RPMI7951 (cell line): ENCODE measurements at places on chromosomes 7 and 10.

DNA sequence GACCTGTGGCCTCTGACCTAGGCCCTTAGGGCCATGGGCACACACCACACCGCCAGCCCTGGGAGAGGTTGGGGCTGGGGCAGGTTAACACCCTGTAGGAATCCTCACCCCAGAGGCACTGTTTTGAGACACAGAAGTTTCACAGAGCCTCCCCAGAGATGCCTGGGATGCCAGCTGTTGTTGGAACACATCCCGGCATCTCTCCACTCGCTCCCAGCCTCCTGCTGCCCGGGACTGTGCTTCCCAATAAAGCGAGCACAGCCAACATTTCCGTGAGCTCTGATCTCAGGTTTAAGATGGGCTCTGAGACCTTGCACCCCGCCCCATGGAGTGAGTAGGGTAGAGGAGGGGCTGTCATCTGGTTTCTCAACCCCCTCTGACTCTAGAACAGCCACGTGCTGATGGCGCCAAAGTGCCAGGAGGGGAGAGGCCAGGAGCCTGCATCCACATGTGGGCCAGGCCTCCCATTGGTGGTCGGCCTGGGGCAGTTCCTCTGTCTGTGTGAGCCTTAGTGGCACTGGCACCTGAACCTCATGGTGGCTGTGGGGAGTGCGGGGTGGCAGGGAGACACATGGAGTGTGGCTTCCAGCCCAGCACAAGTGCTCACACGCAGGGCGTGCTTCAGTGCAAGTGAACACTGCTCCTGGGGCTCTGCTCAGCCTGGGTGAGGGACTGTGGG is 54.7 kb downstream of the RASGEF1A start:
- no peak for DNase-seq

DNA sequence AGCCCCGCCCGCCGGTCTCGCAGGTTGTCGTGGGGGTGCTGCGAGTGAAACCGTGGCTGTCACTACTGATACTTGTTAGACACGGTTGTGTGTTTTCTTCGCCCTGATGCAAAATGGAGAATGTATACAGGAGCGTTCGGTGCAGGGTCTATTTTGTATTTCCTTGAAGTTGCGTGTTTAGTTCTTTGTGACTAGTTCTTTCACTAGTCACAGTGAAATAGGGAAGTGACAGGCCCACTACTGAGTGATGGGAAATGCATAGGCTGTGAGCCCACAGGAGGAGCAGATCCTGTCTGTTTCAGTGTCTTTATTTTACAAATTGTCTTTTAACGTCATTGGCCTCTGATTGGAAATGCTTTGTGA is 675 bp downstream of the ABRAXAS2 start:
- DNase-seq, result no peak

- no peak for DNase-seq
Measured at GRCh38 chr7:149307775-149308501, 45.9 kb downstream of the ZNF783 start.

DNA sequence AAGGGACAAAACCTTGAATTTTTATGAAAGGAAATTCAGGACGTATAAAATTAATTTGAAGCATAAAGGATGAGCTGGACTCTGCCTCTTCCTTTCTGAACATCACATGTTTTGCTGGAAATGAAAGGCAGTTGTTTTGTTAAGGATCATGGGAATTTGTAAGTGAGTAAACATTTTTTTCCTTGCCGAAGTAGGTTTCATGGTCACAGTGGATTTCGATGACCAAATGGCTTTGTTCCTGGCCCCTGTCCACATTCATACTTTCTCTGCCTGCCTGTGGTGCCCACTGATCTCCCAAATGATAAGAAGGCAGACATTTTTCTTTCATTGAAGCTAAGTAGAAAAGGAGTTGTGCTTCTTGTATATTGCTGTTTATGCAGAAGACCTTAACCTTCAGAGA is 104.2 kb downstream of the ARID5B start:
- DNase-seq, result peak; percentile 49

GRCh38 chr10:34647875-34648865 is 166.9 kb downstream of the PARD3 start:
- DNase-seq, result no peak

- DNase-seq, result peak; percentile 95
Measured at GRCh38 chr10:45672181-45673073, at the start of gene ZFAND4. ZFAND4 (minus strand) TSS chr10:45672772; CDS start chr10:45663725, 9,047 bp downstream.

- DNase-seq, result peak; percentile 54
Measured at GRCh38 chr7:66741710-66742049, 1.1 kb downstream of the RABGEF1 start.

DNA sequence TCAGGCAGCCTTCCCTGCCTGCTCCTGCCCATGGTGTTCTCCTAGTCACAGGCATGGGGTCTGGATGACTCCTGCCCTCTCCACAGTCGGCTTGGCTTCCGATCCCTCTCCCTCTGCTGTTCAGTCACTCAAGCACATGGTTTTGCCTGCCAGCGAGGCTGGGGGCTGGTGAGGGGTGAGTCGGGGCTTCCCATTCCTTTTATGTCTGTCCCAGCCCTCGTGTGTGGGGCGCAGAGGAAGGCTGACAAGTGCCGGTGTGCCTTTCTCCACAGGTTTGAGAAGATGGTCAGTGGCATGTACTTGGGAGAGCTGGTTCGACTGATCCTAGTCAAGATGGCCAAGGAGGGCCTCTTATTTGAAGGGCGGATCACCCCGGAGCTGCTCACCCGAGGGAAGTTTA is 40.1 kb downstream of the TACR2 start:
- DNase-seq, result no peak

DNA sequence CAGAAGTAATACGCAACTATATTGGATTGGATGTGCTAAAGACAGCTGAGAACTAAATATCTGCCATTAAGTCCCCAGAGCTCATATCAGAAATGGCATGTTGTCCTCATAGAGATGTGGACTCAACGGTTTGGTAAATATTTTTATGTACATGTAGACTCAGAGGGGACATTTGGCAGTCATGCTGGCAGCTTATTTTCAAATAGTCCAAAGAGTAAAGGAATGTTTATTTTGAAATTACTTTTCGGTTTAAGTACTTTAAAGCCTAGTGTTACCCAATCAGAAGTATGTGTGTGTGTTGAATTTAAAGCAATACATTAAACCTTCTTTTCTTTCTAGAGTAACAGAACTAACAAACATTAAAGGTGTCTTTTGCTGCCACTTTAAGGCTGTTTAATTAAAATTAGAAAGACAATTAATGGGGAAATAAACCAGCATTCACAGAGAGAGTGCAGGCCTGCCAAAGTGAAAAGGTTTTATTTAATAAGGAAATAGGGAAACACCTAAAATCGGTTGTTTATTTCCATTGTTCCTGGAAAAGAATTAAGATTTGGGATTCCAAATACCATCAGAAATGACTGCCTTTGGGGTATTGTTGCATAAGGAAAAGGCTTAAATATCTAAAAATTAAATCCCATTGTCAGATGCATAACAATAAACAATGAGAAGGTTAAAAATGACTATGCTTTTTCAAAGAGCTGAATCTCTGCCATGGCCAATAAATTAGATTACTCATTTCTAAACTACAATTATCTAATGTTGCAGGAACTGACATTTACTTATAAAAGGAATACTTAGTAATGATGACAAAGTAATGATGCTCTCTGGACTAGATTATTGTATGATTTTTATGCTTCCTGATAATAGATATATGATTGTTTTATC is 113.4 kb upstream of the AHR start:
- DNase-seq, result peak; percentile 14

DNA sequence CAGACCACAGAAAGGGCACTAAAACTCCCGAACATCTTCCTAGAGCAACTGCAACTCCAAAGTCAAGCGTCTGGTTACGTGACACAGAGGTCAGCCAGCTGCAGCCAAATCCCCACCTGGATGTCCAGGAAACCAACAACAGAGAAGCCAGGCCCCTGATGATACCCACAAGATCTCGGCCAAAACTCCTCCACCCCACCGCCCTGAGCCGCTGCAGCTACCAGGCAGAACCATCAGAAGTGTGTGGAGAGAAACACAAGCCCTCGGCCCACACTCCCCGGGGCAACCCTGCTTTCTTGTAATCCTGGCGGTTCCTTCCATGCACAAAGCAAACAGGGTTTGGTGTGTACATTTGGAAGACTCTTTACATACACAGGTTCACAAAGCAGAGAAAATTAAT is 8.7 kb downstream of the CHST15 start:
- DNase-seq, result peak; percentile 55

GRCh38 chr10:96366508-96366907 is 7.7 kb upstream of the OPALIN start:
- no peak for DNase-seq

DNA sequence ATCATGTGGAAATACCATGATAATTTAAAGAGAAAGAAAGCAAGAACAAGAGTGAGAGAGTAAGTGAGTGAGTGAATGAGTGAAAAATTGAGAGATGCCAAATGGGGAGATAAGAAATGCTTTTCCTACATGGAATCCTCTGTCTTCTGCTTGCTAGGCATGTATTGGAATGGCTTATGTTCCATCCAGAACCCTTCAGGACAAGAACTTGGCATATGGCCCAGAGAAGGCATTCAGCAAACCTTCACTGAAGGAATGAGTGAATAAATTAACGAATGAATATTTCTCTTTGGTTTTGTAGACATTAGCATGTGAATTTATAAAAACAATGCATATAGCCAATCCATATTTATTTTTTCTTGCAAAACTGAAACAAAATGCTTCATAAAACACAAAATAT is 162.2 kb downstream of the LRRTM3 start:
- DNase-seq, result no peak

- peak; percentile 95 for DNase-seq
Measured at GRCh38 chr7:43569424-43569823, 13.5 kb upstream of the STK17A start.

DNA sequence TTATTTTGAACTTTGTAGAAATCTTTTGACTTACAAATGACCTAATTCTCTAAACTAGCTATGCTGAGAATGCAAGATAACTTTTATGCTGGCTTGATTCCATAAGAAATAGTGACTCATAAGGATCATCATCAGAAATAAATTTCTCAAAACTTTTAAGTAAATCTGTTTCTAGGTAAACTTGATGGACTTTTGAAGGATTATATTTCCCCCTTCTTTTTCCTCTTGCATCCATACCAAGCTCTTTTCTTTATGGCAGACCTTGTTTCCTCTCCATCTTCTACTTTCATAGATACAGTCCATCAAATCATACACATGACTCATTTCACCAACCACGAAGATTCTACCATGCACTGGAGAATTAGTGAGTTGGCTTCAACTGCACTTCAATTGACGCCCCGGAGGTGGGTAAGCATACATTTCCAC is 336.3 kb downstream of the KCNMA1 start:
- DNase-seq, result peak; percentile 61
